WTC11 (cell line): ENCODE measurements at places on chromosomes 12 and 14.
A peak's percentile ranks its signal among the peaks of the same experiment; 100 is the strongest.

GRCh38 chr14:74504874-74505720, 11.5 kb downstream of the ISCA2 start:
- no peaks in the 10 kb centered on the region for H3K36me3 ChIP-seq
- H3K4me3 ChIP-seq: no peak overlapping the region
- no peak for DNase-seq
- H3K27me3 ChIP-seq: peaks cover 4% of the 10 kb centered on the region; the same call in 1 of the 2 replicates

DNA sequence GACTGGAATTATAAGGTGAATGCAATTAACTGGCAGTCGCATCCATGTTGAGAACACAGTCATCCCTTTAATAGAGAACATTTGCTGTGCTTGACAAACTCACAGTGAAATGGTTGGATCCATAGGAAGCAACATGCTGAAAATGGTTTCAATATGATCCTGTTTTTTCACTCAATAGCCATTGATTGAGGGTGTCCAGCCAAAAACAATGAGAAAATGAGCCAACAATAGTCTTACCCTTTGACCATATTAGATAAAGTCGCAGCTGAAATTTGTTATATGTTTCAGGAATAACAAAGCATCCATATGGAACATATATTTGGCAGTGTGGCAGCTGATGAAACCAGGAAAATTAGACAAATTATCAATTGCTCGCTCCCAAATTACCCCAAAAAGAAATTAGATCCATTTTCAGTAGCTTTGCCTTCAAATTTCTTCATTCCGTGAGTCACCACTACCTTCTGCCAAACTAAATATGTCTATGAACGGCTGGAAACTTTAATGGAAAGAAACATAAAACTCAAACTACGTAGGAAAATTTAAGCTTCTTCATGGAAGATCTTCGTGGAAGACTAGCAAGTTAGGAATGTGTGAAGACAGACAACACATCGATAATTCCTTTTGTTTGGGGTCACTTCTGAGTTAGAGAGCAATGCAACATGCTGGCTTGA, 17.4 kb downstream of the IGF1 start:
- no peak overlapping the region for H3K4me3 ChIP-seq
- H3K27me3 ChIP-seq: no peaks in the 10 kb centered on the region
- peaks cover 27% of the 10 kb centered on the region for H3K4me1 ChIP-seq
- no peaks in the 10 kb centered on the region for H3K36me3 ChIP-seq
- no peak for DNase-seq

DNA sequence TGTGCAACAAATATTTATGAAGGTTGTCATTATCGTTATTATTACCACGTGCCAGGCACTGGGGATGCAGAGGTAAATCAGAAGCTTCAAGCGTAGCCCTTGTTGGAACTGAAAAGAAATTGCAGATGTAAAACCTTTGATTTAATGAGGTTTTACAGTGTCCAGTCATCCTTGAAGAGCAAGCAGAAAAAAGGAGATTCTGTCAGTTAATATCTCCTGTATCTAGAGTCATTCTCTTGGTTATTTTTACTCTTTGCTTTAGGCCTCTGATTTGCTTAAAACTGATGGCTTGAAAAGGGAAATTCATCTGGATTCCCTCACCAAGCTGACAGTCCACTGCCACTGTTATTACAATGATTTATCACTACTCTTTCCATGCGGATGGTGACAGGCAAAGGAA, 179.3 kb downstream of the GALC start:
- no peak overlapping the region for H3K27ac ChIP-seq
- DNase-seq: no peak
- H3K36me3 ChIP-seq: no peaks in the 10 kb centered on the region

DNA sequence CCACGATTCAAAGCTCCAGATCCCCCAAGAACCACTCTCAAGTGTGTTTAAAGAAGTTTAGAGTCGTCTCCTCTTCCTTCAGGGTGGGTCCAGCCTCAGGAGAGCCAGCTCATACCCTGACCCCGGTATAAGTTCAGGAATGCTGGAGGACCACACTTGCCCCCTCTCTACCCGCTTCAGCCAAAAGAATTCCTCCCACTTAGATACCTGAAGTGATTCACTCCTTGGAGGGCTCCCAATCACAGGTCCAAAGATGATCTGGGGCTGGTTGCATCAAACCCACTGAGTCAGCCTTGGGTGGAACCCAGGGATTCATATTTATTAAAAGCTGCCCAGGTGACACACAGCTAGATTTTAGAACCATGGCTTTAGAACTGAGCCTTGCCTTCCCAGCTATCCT, 133.5 kb upstream of the PARP11 start:
- H3K36me3 ChIP-seq: 0 out of 2 replicates have a peak, but pooled peaks cover 4% of the 10 kb centered on the region
- DNase-seq: no peak
- no peak overlapping the region for H3K27ac ChIP-seq
- peaks cover 17% of the 10 kb centered on the region for H3K4me1 ChIP-seq

DNA sequence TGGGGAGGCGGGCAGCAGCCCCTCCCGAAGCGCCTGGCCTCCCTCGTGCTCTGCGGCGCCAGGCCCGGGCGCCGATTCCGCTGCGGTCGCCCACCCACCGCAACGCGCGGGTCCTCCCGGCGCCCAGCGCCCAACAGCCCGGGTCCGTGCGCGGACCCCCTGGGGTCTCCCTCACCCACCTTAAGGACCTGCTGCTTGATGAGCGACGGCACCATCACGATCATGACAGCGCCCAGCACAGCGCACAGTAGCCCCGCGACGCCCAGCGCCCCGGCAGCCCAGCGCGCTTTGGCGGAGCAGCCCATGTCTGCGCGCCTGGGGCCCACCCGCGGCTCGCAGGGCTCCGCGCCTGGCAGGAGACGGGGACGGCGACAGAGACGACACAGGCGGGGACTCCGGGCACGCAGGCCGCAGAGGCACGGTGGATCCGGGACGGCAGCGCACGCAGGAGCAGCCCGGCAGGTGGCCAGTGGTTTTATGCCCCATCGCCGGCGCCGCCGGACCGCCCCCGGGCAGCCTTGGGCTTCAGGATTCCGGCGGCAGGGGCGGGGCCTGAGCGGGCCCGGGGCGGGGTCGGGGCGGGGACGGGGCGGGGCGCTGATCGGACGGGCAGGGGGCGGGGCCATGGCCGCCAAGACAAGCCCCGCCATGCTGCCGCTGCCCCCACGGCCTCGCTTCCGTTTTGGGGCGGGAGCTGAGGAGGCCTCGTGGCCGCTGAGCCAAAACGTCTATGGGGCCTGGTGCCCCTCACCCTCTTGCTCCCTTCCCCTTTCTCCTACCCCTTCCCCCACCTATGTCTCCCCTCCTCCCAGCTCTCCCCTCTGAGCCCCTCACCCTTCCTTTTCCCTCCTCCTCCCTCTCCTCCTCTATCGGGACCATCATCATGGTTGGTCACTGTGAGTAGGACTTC, at the start of gene SCARB1:
Gene SCARB1 (minus strand): TSS at position 449 of the 910 bp plus-strand sequence. CDS start 144 bp downstream, at position 305.
- H3K4me3 ChIP-seq: peak within 1 kb of the TSS; percentile 74
- H3K4me1 ChIP-seq: peaks cover 26% of the 10 kb centered on the region

DNA sequence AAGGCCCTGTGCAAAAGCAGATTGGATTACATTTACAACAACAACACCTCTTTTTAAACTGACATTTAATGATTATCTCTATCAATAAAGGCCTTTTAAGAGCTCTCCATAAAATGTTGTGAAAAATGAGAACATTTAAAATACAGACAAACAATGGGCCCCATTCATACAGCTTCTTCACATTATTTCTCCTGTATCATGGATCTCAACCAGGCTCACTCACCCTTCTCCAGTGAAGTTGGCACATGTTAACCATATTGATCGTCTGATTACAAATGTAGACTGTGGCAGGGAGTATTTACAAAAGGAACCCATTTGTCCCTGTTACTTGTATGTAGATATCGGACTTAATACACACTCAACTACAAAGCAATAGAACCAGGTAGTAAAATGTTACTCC, 220.2 kb upstream of the BTG1 start:
- H3K4me3 ChIP-seq: no peak overlapping the region
- no peaks in the 10 kb centered on the region for H3K36me3 ChIP-seq
- peaks cover 26% of the 10 kb centered on the region for H3K4me1 ChIP-seq
- H3K27me3 ChIP-seq: no peaks in the 10 kb centered on the region
- no peak for DNase-seq
- H3K27ac ChIP-seq: no peak overlapping the region

GRCh38 chr12:40063414-40063813, 42.5 kb downstream of the SLC2A13 start:
- H3K27me3 ChIP-seq: no peaks in the 10 kb centered on the region
- no peak overlapping the region for H3K27ac ChIP-seq
- no peak overlapping the region for H3K4me3 ChIP-seq
- no peaks in the 10 kb centered on the region for H3K36me3 ChIP-seq
- no peak for DNase-seq
- peaks cover 6% of the 10 kb centered on the region for H3K4me1 ChIP-seq

DNA sequence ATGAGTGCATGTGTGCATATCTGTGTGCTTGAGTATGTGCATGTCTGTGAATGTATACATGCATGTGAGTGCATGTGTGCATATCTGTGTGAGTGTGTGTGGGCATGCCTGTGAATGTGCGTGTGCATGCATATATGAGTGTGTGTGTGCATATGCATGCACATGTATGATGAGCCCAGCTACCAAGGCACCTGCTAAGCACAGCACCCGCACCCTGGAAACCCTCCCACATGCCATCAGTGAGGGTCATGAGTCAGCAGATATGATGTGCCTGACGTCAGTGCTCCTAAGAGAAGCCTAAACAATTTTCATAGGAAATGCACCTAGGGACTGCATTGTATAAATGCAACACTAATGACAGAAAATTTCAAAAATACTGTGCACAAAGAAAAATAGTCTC, 151.1 kb downstream of the KIF26A start:
- no peak overlapping the region for H3K4me3 ChIP-seq
- no peaks in the 10 kb centered on the region for H3K36me3 ChIP-seq
- H3K27ac ChIP-seq: peak overlapping the region; percentile 39; the same call in 1 of the 2 replicates
- no peak for DNase-seq
- no peaks in the 10 kb centered on the region; the same call in 1 of the 2 replicates for H3K27me3 ChIP-seq

DNA sequence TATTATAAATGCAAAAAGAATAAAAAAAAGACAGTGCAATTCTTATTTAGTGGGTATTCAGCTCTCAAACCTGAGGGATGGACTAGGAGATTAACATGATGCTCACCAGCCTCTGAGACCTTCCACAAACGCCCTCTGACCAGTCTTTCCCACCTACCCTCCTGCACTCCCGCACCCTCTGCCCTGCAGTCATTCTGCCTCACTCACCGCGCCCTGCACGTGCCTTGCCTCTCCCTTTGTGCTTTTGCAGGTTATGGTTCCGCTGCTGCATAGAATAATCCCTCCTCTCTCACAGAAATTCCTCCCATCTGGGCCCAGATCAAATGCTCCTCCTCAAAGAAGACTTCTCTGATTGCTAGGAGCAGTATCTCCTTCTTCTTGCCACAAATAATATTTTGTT, 28.5 kb upstream of the TMCC3 start:
- H3K36me3 ChIP-seq: peaks cover 15% of the 10 kb centered on the region
- no peak overlapping the region; the same call in 1 of the 2 replicates for H3K27ac ChIP-seq
- H3K4me1 ChIP-seq: peaks cover 44% of the 10 kb centered on the region
- no peaks in the 10 kb centered on the region for H3K27me3 ChIP-seq
- H3K4me3 ChIP-seq: no peak overlapping the region

GRCh38 chr12:113464852-113465719, 6.6 kb downstream of the LHX5 start:
- no peak for DNase-seq
- H3K27me3 ChIP-seq: peaks cover 99% of the 10 kb centered on the region
- peaks cover 48% of the 10 kb centered on the region for H3K4me1 ChIP-seq
- peak overlapping the region; percentile 68 for H3K4me3 ChIP-seq
- no peak overlapping the region for H3K27ac ChIP-seq

DNA sequence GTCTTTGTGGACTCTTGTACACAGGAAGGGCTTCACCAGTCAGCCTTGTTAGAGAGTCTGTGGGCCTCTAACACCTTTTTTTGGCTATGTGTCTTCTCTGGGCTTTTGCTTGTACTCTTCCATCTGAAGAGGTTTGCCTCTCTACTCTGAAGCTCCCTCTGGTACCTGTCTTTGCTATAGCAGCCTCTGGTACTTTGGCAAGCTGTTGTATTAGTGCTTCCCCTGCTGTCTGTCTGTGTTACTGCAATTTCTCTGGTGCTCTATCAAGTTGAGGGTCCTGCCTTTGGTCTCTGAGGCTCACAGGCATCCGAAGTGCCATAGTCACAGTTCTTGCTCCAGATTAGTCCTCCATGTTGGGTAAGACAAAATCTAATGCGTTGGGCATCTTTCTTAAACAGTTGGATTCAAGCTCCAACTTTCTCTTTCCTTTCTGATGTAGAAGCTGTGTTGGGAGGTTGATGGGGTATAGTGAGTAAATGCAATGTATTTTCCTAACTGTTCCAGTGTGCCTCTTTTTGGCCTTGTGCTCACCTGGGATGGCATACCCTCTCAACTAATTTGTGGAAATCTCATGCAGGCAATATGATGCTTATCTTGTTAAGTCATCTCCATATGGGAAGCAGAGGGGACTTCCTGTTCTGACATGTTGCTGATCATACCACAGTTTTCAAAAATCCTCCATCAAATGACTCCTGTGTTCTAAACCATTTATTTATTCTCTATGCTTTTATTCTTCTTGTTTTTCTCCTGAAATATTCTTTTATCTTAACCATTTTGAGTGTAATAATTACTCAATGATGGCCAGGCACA, 88.8 kb downstream of the ATF7IP start:
- peaks cover 30% of the 10 kb centered on the region for H3K36me3 ChIP-seq
- peak; percentile 56 for DNase-seq
- H3K27ac ChIP-seq: peak overlapping the region; percentile 86
- H3K4me1 ChIP-seq: peaks cover 49% of the 10 kb centered on the region
- H3K4me3 ChIP-seq: no peak overlapping the region
